ENCODE measurements at places on chromosomes 7 and 10.

DNA sequence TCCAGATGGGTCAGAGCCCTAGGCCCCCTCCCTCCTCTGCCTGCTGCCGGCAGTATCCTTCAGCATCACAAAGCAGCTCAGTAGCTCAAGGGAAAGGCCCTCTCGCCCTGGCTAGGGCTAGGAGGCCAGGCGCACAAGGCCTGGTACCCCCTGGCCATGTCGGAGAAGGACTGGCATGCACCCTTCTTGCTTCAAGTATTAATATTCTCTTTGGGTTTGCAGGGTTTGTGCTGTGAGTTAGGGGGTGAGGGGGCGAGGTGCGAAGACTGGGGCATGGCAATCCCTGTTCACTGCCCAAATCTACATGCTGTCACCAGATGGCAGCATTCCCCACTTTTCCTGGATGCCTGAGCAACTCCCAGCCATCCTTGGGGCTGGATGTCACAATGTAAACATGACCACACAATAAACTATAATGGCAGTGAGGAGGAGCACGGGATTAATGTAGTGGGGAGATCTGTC lies 105.2 kb downstream of the NEURL1 start:
- no peak for DNase-seq

GRCh38 chr7:256981-257646 lies 32.9 kb upstream of the FOXL3 start:
- no peak for DNase-seq

DNA sequence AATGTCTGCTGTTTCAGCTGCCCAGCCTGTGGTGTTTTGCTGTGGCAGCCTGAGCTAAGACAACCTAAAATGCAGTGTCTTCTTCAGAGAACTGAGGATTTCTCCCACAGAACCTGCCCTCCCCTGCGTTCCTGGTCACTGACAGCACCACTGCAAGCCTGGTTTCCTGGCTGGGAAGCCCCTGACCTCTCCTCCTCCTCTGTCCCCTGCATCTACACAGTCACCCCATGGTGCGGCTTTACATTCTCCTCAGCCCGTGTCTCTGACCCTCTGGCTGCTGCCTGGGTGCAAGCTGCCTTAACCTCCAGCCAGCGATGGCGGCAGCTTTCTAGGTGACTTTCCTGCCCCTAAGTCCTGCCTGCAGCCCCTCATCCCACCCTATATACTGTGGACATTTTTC lies 337.3 kb upstream of the ZNF32 start:
- no peak for DNase-seq

DNA sequence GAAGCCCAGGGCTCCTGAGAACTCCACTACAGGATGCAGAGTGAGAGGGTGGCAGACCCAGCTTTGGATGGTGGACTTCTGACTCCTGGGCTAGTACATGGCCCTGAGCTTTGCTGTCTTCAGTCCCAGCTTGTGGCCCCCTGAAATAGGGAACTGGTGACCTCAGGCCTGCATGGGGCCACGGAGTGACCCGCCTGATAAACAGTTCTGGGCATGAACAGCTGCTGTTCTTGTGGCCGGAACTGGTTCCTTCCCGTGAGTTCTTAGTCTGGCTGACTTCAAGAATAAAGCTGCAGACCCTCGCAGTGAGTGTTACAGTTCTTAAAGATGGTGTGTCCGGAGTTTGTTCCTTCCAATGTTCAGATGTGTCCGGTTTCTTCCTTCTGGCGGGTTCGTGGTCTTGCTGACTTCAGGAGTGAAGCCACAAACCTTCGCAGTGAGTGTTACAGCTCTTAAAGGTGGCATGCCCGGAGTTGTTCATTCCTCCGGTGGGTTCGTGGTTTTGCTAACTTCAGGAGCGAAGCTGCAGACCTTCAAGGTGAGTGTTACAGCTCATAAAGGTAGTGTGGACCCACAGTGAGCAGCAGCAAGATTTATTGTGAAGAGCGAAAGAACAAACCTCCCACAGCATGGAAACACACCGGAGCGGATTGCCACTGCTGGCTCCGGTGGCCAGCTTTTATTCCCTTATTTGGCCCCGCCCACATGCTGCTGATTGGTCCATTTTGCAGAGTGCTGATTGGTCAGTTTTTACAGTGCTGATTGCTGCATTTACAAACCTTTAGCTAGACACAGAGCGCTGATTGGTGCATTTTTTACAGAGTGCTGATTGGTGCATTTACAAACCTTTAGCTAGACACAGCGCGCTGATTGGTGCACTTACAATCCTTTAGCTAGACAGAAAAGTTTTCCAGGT lies 268.0 kb downstream of the ZEB1 start:
- no peak for DNase-seq

- no peak for DNase-seq
These were observed 80.7 kb upstream of the PALS2 start for GRCh38 chr7:24492576-24492975.

DNA sequence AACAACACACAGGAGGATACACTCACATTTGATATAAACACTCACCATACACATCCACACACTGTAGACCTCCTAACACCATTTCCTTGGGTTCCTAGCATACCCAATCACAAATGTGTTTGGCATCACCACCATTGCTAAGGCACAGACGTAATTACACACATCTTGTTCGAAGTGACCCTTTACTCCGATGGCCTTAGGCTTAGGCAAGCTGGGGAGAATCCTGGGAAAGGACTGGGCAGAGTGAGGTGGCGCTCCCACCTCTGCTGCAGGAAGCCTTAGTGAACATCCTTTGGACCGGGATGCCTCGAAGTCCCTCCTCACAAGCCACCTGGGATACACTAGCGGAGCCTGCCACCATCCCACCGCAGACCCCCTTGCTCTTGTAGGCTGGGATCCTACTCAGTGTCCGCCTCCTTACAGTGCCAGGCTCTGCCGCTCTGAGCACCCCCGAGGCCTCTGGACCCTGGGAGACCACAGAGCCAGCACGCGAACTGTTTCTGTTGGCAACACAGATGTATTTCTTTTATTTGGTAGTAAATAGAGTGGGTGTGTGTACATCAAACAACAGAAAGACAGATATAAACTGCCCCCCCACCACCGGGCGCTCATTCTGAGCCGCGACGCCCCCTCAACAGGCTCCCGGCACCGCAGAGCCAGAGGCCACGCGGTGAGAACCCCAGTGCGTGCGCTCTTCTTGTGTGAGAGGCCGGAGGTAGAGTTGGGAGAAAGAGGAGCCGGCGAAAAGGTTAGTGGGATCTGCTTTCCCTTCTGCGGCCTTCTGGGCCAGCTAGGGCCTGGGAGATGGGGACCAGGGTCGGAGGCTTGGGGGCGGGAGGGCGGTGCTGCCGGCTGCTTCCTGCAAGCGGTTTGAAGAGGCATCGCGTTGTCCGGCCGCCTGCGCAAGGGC lies 5.9 kb upstream of the HMX2 start:
- DNase-seq: no peak

DNA sequence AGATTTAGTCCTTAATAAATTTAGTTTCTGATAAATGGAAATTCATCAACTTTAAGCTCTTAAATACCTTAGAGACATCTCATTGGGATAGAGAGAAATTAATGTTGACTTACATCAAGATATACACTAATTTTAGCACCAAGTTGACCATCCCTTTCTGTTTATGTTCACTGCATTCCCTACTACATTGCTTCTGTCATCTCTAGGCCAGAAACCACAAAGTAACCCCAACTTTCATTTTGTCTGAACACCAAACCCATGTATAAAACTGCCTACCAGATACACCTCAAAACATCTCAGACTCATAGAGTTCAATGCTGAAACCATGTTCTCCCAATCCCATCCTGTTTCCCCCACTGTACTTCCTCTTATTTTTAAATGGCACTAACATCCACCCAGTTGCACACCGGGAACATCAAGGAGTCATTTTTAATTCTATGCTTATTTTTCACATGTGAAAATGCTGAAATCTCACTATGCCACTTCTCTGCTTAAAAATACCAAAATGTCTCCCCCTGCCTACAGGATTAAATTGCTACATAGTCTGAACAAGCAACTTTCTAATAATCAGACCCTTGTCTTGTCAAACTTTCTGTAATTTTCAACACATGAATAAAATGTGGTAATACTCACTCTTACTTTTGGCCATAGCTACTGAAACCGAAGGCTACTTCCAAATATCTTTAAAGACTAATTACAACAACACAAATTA lies 201.6 kb downstream of the SEMA3D start:
- no peak for DNase-seq

GRCh38 chr10:31020209-31020608 lies 11.5 kb downstream of the ZNF438 start:
- no peak for DNase-seq

DNA sequence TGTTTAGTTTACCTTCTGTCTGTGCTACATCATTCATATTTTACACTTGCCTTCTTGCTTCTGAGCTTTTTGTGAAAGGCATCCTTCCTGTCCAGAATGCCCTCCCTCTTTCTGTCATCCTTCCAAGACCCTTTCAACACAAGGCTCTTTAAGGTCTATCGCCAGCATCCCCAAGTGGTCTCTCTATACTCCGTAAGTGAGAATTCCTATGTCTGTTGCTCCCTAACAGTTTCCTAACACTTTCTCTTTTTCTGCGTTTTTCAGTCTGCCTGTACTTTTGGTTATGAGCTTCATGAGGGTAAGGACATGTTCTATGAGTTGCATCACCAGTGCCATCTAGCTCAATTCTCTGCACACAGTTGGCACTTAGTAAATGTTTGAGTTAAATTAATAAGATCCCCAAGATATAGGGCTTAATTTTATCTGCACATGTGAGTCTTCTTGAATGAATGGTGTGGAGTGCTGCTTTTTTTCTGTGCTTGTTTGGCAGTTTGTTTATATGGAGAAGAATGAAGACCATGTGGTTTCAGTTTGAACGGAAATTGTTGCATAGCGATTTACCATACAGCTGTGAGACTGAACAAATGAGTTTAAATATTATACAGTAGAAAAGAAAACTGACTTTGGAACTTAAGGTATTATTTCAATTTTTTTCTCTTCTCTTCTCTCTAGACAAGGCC lies 29.4 kb downstream of the RABGEF1 start:
- DNase-seq: no peak

GRCh38 chr10:94626476-94626875 lies 57.1 kb upstream of the CYP2C18 start:
- no peak for DNase-seq

- no peak for DNase-seq
These were observed 138.3 kb downstream of the DOCK4 start for GRCh38 chr7:112067632-112068540.

DNA sequence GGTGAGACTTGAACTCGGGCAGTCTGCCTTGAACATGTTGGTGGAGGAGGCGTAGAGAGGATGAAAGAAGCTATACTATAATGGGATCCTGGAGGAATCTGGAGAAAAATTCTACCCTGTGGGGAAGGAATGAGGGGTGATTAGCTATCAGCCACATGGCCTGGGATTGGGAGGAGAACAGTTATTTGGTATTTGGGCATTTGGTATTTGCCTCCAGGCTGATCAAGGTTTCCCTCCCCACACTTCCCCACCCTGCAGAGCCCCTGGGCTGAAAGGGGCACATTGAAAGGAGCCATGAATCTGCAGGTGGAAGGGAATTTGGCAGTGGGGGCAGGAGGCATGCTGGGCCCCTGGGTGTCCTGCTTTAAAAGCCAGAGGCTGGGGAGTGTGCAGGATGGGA lies 235.3 kb downstream of the INHBA start:
- DNase-seq: no peak

Data from stimulated activated CD4-positive, alpha-beta T cell treated with anti-CD3 and anti-CD28 coated beads, Interleukin-1b, Interleukin-23, amount 100 ng/mL, for 1 hour (primary cell).